CD4-positive, alpha-beta T cell treated with Interleukin-2 at 100 ng/mL for 4 hours (primary cell): ENCODE measurements at places on chromosomes 12 and 14.
A peak's percentile ranks its signal among the peaks of the same experiment; 100 is the strongest.

DNA sequence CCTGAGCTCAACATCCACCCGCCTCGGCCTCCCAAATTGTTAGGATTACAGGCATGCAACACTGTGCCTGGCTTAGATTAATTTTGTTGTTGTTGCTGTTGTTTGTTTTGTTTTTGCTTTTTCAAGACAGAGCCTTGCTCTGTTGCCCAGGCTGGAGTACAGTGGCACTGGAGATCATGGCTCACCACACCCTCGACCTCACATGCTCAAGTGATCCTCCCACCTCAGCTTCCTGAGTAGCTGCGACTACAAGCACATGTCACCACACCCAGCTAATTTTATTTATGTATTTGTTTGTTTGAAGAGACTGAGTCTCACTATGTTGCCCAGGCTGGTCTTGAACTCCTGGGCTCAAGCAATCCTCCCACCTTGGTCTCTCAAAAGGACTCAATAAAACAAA is 26.7 kb downstream of the CRY1 start:
- DNase-seq: peak; percentile 6

DNA sequence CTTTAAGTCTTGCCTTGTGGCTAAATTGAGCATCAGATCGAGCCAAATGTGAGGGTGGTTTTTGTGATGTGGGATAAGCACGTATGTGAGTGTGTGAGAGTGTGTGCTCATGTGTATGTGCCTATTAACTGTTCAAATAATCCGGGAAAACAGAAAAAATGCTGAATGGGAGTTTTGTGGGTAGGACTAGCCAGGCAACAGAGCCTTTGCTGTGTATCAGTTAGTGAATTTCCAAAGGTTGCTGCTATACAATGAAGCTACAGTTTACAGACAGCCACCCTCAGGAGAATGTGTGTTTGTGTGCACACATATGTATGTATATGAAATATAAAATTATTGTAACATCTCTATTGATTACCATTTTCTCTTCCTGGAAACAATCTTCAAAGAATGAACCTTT is 154.0 kb downstream of the SOX5 start:
- DNase-seq: no peak

DNA sequence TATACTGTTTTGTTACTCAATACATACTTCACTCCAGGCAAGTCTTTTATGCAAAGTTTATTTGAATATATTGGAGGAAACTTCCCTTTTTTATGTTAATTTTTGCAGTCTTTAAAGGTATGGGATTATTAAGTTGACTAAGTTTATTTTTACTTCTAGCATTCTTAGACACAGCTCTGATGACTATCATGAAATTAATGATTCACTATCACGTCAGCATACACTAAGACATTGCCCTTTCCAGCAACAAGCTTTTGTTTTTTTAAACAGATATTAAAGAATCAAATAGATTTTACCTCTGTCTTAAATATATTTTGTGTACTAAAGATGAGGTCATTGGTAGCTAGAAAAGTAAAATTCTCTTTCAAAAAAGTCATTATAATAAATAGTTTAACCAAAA is 52.1 kb downstream of the DERA start:
- DNase-seq: no peak

- DNase-seq: peak; percentile 76
These were observed 24.8 kb downstream of the KLRK1 start for GRCh38 chr12:10364815-10365622.

- no peak for DNase-seq
These were observed 34.3 kb upstream of the DCN start for GRCh38 chr12:91216871-91217270.

GRCh38 chr14:65281991-65282895 is 130.3 kb upstream of the FUT8 start:
- peak; percentile 23 for DNase-seq

DNA sequence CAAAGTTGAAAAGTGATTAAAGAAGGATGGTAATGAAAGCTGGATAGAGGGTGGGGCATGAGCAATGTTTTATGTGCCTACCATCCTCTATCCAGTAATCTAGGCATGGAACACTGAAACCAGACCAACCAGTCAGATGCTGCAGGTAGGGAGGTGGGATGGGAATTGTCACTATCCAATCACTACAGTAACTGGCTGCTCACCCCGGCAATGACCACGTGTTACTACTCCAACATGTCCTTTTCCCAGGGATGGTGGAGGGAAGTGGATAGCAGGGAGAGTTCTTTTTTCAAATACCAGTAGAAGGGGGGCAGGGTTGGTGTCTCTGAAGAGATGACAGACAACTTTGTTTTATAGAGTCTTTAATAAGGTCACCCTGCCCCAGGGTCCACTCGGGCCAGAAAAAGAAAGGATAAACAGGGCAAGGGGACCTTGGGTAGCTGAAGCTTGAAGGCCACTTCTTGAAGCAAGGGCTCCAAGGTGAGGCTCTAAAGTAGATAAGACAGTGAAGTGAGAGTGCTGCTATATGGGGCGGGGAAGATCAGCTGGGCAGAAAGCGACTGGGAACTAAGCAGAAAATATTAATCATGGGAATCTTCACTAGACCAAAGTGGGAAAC is 14.7 kb upstream of the CDH24 start:
- no peak for DNase-seq

- DNase-seq: no peak
These were observed 66.1 kb upstream of the FUT8 start for GRCh38 chr14:65346474-65346873.
